ENCODE measurements at places on chromosomes 7 and 10. TPM values are rescaled to one million over a fixed set of nuclear protein-coding genes. Genes with fewer than 3 reads are reported as not detected.

Gene PMPCB
- total RNA-seq: 52.7 TPM

Gene TBX20
- total RNA-seq: not detected

Gene RAPGEF5
- 0.21 TPM for total RNA-seq

DNA sequence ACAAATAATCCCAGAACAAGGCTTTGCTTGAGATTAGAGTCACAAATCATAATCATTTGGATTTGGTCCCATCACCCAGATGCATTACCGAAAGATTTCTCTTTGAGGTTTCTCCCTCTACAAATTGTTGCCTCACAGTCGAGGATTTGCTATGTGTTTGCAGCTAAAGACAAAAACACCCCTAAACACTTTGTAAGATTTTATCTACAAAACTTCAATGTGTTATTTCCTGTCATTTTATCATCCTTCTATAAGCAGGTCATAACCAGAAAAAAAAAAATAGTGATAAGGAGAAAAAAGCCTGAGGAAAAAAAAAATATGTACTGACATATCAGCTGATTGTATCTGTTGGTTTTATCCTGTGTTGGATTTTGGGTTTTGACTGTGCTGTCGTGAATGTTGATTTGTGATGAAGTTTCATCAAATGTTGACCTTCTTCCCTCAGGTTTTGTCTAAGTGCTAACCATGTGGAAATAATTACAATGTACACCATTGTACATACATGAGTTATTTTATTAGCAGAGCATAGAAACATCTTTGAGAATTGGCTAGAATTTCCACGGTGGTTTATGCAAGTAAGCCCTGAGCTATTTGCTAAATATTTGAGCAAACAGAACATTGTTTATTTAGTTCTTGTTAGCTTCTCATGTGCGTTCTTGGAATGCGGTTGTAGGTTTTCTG lies 274.4 kb downstream of the NEBL start:
- DNase-seq: no peak

DNA sequence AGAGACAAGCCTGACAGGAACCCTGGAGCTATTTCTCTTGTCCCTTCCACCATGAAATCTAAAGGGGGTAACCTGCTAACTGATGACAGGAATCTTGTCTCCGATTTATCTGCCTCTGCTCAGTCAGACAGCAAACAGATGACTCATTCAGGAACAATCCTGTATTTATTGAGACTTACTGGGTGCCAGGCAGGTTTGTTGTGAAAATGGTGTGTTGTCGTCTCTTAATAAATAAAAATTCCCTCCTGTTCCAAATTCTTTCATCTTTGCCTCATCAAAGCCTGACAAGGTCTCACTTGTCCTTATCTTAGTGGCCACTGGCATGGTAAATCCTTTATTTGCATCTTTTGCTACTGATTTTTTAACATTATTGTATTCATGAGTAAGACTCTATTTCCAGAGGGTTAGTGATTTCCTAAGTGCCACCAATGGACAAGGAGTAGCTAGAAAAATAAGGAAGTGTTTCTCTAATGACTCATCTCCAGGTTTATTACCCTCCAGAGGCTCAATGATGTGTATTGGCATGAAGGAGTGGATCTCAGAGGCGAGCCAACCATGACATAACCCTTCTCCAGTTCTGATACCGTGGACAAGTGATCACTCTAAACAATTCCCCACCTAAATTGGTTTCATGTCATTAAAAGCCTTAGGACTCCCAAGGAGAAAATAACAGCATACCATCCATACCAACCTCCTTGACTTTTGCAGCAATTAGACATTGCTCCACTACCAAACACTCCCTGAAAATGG lies 724.0 kb downstream of the GRID1 start:
- no peak for DNase-seq

DNA sequence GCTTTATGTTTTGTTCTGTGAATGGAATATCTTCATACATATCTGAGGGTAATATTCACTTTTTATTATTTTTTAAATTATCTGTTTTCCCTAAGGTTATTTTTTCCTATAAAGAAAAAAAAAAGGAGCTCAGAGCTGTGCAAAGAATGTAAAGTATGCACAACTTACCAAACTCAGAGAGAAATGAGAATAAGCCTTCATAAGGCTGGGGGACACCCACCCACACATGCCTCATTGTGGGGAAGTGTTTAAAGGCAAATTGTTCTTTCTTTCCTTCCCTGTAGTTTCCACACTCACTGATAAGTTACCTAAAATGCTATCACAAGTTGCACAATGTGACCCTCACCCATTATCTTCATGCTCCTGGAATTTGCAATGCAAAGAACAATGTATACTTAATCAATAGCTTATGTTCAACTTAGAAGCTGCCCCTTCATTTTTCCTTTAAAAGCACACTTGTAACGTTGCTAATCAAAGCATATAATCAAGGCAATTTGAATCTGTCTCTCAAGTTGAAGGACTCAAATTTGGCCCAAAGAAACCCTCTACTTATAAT lies 108.1 kb downstream of the GNAT3 start:
- DNase-seq: no peak
